Vein endothelial cell (primary cell): ENCODE measurements at places on chromosomes 2 and 18. TPM values are rescaled to one million over a fixed set of nuclear protein-coding genes. Genes with fewer than 3 reads are reported as not detected.

IL1F10 gene
- total RNA-seq = not detected in 2 replicates

REEP1 gene
- total RNA-seq = 0.98 and 1.6 TPM in 2 replicates

NEB gene
- 1.2 and 1.3 TPM in 2 replicates for total RNA-seq

TLX2 gene
- not detected in 2 replicates for total RNA-seq

PPIL3 gene
- 24.5 and 27.9 TPM in 2 replicates for total RNA-seq

KIF1A gene
- under 0.01 TPM in 1 of 2 replicates, not detected in the other for total RNA-seq

UPP2 gene
- not detected in 2 replicates for total RNA-seq
